ENCODE measurements at places on chromosomes 3 and 15. TPM values are rescaled to one million over a fixed set of nuclear protein-coding genes. Genes with fewer than 3 reads are reported as not detected.

WDR76 gene
- 1.8 TPM for polyA plus RNA-seq

P2RY1 gene
- polyA plus RNA-seq = not detected

SH2D7 gene
- polyA plus RNA-seq = not detected

RBM6 gene
- 85.5 TPM for polyA plus RNA-seq

DGKG gene
- 0.12 TPM for polyA plus RNA-seq

C3orf49 gene
- polyA plus RNA-seq = not detected

HIGD2B gene
- polyA plus RNA-seq = not detected

CAMK1 gene
- polyA plus RNA-seq = 47.1 TPM

ROPN1B gene
- not detected for polyA plus RNA-seq

- no peak overlapping the region for H3K27ac ChIP-seq
- no peak overlapping the region for H3K4me3 ChIP-seq
- no peaks in the 10 kb centered on the region for H3K36me3 ChIP-seq
- H3K27me3 ChIP-seq = peaks cover under 1% of the 10 kb centered on the region
- H3K4me1 ChIP-seq = no peaks in the 10 kb centered on the region
- no peak for DNase-seq
Measured at GRCh38 chr3:10471054-10471688, 34.2 kb downstream of the ATP2B2 start.

DNA sequence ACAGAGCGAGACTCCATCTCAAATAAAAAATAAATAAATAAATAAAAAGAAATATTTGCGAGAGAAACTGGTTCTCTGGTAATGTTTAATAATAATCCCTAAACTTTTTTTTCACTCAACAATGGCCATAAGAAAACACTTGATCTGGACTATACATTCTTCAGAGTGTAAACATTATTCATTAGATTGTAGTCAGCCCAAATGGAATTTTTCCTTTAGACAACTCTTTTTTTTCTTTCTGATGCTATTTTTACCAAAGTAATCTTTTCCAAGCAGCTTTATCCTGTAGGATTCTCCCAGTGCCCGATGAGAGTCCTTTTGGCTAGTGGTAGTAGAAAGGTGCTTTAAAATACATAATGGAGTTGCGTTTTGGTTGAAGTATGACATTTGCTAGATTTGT, 90.4 kb downstream of the NEDD4 start:
- H3K36me3 ChIP-seq = no peaks in the 10 kb centered on the region
- peak overlapping the region; percentile 60 for H3K27ac ChIP-seq
- H3K4me3 ChIP-seq = no peak overlapping the region
- DNase-seq = no peak
- no peaks in the 10 kb centered on the region for H3K4me1 ChIP-seq

GRCh38 chr3:100777271-100777670, 68.0 kb downstream of the TFG start:
- H3K4me1 ChIP-seq = no peaks in the 10 kb centered on the region
- no peak overlapping the region for H3K27ac ChIP-seq
- DNase-seq = no peak
- no peaks in the 10 kb centered on the region for H3K27me3 ChIP-seq
- H3K4me3 ChIP-seq = no peak overlapping the region

- peak overlapping the region; percentile 43 for H3K27ac ChIP-seq
- H3K27me3 ChIP-seq = no peaks in the 10 kb centered on the region
- DNase-seq = peak; percentile 52
- no peaks in the 10 kb centered on the region for H3K36me3 ChIP-seq
- H3K4me1 ChIP-seq = peaks cover 20% of the 10 kb centered on the region
- H3K4me3 ChIP-seq = no peak overlapping the region
Measured at GRCh38 chr15:39084674-39085530, 496.0 kb upstream of the THBS1 start.

DNA sequence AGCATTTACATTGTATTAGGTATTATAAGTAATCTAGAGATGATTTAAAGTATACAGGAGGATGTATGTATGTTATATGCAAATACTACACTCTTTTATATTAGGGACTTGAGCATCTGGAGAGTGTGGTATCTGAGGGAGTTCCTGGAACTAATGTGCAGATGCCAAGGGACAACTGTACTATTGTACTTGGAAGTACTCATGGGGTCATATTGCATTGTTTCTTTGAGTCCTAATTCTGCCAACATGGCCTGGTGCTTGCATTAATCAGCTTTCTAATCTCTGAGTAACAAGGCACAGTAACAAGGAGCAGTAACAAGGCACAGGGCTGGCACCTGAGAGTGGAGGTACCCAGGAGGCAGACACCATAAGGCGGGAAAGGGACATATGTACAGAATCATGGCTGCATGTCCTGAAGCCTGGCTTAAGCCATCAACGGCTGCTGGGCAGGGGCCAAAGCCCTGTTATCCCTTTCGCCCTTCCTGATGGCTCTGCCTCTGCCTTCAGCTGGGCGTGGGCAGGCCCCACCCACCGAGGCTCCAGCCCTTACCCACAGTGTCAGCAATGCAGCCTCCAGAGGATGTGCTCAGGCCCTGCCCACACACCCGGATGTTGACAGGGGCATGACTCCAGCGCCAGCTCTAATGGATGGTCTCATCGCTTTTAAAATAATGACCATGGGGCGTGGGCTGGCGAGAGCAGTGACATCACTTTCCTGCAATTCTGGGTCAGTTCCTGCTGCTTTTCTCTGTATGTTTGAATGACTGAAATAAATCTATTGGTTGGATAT, 22.9 kb downstream of the CEMIP start:
- H3K4me1 ChIP-seq = peaks cover 6% of the 10 kb centered on the region
- DNase-seq = no peak
- H3K36me3 ChIP-seq = no peaks in the 10 kb centered on the region
- H3K27me3 ChIP-seq = no peaks in the 10 kb centered on the region
- H3K27ac ChIP-seq = no peak overlapping the region
- H3K4me3 ChIP-seq = no peak overlapping the region

GRCh38 chr3:72553298-72553697, 294.9 kb downstream of the SHQ1 start:
- H3K4me3 ChIP-seq = no peak overlapping the region
- no peaks in the 10 kb centered on the region for H3K27me3 ChIP-seq
- no peaks in the 10 kb centered on the region for H3K36me3 ChIP-seq
- no peaks in the 10 kb centered on the region for H3K4me1 ChIP-seq

DNA sequence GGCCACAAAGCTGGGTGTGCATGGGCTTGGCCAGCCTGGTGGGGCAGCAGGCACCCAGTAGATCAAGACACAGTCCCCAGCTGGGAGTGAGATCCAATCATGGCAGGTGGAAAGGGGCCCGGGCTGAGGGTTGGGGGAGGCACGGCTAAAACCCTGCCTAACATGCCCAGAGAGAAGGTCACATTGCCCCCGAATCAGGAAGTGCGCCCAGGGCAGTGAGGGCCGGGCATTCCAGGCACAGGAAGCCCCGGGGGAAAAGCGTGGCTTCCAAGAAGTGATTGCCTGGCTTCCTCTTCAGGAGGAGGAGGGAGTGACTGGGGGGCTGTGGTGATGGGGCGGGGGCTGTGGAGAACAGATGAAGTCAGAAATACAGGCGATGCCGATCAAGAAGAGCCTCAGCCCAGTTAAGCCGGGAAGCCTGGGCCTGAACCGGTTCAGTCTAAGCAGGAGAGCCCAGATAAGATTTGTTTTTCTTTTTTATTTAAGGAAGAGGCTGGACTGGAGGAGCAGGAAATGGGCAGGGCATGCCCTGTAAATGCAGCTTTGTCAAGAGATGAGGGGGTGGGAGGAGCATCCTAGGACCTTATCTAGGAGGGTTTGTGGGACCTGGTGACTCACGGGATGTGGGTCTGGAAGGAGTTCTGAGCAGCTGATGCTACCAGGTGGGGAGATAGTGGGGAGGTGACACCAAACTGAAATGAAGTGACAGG, 83.9 kb downstream of the CHSY1 start:
- H3K4me3 ChIP-seq = no peak overlapping the region
- DNase-seq = no peak
- H3K27ac ChIP-seq = no peak overlapping the region
- peaks cover 47% of the 10 kb centered on the region for H3K4me1 ChIP-seq

DNA sequence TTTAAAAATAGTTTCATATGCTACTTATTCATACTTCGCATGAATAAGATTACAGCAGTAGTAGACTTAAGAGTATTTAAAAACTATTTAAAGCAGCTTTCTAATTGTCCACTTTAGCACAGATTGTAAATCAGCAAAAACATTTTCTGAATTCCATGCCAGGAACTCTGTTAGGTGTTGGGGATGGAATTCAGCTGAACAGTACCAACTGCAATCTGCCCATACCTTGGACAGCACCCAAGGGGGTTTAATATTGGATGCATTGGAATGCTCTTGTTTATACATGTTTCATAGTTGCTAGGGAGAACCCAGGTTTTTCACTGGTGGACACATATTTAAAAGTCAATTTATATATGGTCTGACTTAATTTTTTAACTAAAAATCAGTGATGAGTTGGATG, 74.8 kb downstream of the PPM1L start:
- peaks cover 20% of the 10 kb centered on the region for H3K4me1 ChIP-seq
- no peak overlapping the region for H3K27ac ChIP-seq
- no peak for DNase-seq
- no peaks in the 10 kb centered on the region for H3K27me3 ChIP-seq
- no peak overlapping the region for H3K4me3 ChIP-seq
- H3K36me3 ChIP-seq = no peaks in the 10 kb centered on the region

- H3K36me3 ChIP-seq = no peaks in the 10 kb centered on the region
- H3K27ac ChIP-seq = no peak overlapping the region
- no peaks in the 10 kb centered on the region for H3K27me3 ChIP-seq
Measured at GRCh38 chr3:177640319-177640965, 443.2 kb upstream of the TBL1XR1 start.

GRCh38 chr3:111584744-111585143, 10.4 kb downstream of the ZBED2 start:
- no peak overlapping the region for H3K27ac ChIP-seq
- no peak overlapping the region for H3K4me3 ChIP-seq
- H3K27me3 ChIP-seq = no peaks in the 10 kb centered on the region
- H3K4me1 ChIP-seq = peaks cover 14% of the 10 kb centered on the region

DNA sequence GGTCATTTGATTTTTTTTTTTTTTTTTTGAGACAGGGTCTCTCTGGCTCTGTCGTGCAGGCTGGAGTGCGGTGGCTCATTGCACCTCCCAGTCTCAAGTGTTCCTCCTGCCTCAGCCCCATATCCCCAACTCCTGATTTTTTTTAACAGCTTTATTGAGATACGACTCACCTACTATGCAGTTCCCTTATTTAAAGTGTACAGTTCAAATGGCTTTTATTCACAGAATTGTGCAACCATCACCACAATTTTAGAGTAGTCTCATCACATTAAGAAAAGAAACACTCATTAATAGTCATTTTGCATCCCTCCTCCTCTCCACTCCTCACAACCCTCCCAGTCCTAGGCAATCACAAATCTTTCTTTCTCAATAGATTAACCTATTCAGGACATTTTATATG, 1.9 kb upstream of the TRA2B start:
- H3K4me1 ChIP-seq = no peaks in the 10 kb centered on the region
- no peaks in the 10 kb centered on the region for H3K27me3 ChIP-seq
- H3K4me3 ChIP-seq = no peak overlapping the region
- H3K36me3 ChIP-seq = no peaks in the 10 kb centered on the region
- no peak overlapping the region for H3K27ac ChIP-seq

DNA sequence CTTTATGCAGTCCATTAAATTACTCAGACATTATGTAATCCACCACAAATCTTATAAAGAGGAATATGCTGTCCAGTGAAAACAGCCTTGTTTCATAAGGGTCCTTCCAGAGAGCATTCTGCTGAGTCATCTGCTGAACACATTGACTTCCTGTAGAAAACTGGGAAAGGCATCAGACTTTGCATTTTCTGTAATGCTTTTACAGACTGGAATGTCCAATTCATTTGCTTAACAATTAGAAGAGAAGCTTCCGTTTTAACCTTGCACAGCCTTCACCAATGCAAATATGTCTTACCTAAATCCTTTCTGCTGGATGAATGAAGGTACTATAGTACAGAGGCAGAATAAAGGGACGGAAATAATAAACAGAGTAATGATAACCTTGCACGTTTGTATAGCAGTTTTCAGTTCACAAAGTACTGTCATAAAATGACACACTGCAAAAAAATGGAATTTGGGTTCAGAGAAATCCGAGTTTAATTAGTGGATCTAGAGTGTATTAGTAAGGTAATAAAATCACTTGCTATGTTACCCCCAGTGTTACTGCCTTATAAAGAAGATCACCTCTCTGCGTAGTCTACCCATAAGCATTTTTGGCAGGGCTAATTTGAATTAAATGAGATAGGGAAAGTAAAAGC, 301.5 kb downstream of the PYDC2 start:
- DNase-seq = no peak
- H3K27me3 ChIP-seq = no peaks in the 10 kb centered on the region
- no peaks in the 10 kb centered on the region for H3K36me3 ChIP-seq
- H3K4me1 ChIP-seq = peaks cover 7% of the 10 kb centered on the region
- H3K4me3 ChIP-seq = peak overlapping the region; percentile 12
- H3K27ac ChIP-seq = peak overlapping the region; percentile 53

Data from SK-N-SH (cell line).